ENCODE measurements at places on chromosomes 5 and 9.

- peak; percentile 28 for DNase-seq
Measured at GRCh38 chr5:396531-396961, 46.4 kb upstream of the EXOC3 start.

DNA sequence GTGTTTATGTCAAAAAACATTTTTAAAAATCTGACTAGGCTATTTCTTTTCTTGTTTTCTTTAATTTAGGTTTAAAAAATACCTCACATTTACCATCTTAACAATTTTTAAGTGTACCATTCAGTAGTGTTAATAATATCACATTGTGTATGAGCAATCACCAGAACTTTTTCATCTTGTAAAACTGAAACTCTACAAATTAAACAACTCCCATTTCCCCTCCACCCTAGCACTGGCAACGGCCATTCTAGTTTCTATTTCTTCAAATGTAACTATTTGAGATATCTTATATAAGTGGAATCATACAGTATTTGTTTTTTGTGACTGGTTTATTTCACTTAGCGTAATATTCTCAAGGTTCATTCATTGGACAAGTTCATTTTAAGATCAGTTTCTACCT, 27.7 kb downstream of the PLCXD3 start:
- no peak for DNase-seq

DNA sequence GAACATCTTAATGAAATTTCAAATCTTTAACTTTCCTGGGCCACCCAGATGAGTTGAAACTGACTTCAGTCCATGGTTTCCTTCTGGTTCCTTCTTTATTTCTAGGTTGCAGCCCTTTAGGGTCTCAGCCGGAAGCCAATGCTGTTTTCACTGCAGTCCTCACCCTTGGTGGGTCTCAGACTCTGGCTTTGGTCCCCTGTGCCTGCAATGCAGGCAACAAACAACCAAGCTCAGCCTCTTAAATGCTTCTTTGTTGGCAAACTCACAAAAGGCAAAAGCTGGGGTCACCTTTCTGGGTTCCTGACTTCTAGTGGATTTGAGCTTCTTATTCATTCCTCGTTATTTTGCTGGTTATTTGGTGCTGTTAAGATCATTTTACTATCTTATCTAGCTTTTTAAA, 19.3 kb upstream of the APC start:
- no peak for DNase-seq

GRCh38 chr5:158899792-158900191, 199.9 kb downstream of the EBF1 start:
- no peak for DNase-seq

- DNase-seq: no peak
Measured at GRCh38 chr9:19057033-19057432, 7.8 kb downstream of the RRAGA start.

DNA sequence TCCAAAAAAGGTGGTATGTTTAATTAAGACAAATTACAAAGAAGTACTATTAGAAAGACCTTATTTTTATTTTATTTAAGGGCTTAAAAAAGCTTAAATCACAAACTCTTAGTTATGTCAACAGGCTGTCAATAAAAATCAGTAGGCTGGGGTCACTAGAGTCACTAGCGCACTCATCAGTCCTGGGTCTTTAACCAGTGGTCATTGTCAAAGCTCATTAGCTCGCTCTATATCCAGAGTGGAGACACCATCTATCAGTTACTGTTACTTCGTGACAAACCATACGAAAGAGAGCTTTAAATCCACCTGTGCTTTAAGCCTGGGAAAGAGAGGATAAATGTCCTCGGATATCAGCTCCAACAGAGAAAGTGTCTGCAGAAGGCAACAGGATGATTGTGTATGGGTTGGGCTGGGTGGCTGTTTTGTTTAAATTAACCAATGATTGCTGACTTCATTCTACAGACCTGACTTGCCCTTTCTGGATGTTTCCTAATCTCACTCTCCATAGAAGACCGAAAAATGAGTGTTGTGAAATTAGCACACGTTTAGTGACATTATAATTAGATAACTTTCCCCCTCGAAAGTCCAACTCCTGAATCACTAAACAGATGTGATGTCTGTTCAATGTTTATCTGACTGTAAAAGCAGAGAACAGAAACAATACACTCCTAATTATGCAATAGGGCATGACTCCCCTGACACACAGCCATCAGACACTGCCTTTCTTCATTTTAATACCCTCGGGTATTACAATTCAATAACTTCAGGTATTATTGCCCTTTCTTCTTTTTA, 123.6 kb upstream of the TNPO1 start:
- no peak for DNase-seq

DNA sequence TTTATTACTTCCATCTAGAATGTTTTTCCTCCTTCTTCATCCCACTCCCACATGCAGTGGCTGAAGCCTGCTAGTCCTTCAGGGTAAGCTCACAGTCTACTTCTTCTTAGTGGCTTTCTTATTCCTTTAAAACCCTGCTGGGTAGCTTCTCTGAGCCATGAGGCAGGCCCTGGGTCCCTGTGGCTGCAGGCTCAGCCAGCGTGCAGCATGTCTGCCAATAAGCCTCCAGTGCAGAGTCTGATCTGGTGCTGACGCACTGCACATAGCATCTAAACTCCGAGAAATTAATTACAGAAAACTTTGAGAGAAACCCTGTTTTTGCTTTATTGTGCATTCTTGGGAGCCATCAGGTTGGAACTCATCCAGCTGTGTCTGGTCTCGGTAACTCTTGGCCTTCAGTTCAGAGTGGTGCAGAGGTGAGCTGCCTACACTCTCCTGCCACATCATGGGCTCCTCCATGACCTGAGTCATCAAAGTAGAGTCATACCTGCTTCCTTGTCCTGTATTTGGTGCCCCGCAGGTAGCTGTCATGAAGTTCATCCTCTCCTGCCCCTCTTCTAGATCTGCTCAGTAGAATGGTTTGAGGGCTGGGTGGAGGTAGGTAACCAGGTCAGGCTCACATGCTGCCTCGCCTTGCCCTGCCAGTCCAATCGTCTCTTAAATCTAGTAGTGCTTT, 339.4 kb downstream of the KDM4C start:
- no peak for DNase-seq

GRCh38 chr9:78707481-78707991, 410.6 kb downstream of the PSAT1 start:
- DNase-seq: no peak
